ENCODE measurements at places on chromosomes 16 and 17.

DNA sequence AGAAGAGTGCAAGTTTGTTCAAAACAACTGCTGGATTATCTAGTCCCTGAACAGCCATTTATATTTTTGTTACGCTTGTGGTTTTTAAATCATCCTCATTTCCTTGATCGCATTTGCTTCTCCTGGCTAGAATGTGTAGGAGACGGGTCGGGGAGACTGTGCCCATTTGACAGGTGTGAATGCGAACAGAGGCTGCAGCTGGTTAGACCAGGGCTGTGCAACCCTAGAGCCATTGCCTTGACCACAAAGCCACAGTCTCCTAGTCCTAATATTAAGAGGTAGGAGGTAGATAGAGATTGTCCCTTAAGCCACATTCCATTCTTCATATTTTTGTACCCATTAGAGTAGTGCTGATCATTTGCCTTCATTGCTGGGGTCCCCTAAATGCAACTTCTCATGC is 639.1 kb downstream of the WWOX start:
- no peak for DNase-seq

GRCh38 chr17:51298508-51299371 is 38.4 kb downstream of the UTP18 start:
- no peak for DNase-seq

DNA sequence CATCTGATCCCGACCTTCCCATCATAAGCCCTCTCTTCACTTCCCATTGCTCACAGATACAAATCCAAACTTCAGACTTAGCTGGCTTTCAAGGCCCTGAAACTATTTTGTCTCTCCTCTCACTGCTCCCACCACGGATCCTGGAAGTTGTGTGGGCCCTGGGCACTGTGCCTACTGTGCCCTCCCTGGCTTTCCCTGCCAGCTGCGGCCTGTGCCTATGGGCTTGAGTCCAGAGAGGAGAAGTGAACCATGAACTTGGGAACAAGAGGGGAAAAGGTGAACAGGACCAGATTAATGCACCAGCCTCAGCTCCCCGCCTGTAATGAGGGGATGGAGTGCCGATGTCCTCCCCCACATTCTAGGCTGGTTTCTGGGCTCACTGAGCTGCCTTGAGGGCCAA is 18.9 kb upstream of the KCNJ12 start:
- DNase-seq, result no peak

- no peak for DNase-seq
These were observed 708 bp downstream of the DHX33 start for GRCh38 chr17:5468075-5468473.

GRCh38 chr17:14061666-14062560 is 7.4 kb upstream of the COX10 start:
- DNase-seq, result no peak

GRCh38 chr16:88721815-88722755 is 15.8 kb downstream of the CTU2 start:
- DNase-seq, result no peak

- no peak for DNase-seq
These were observed 543 bp downstream of the TMUB2 start for GRCh38 chr17:44187131-44187899.

GRCh38 chr17:4204710-4205173 is 59.0 kb downstream of the ANKFY1 start:
- DNase-seq, result no peak

DNA sequence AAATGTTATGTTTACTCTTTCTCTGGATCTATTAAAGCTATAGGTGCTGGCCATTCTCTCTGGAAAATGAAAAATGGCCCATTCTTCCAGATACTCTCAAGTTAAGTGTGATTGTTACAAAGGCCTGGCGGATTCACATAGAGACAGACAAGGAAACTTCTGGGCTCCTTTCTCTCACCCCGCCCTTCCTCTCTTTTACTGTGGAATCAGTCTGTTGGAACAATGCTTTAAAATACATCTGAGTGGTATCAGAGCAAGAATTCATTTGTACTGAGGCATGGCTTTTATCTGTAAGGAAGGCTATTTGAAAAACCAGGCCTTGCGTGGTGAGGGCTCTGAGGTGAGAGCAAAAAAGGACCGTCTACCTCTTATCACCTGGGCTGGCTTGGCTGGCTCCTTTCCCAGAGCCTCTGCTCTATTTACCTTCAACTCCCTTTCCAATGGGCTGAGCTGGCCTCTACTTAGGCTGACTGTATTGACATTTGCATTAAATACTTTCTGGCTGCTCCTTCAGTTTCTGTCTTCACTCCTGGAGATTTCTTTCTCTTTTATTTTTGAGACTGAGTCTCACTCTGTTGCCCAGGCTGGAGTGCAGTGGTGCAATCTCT is 274.0 kb downstream of the PHKB start:
- DNase-seq, result no peak

DNA sequence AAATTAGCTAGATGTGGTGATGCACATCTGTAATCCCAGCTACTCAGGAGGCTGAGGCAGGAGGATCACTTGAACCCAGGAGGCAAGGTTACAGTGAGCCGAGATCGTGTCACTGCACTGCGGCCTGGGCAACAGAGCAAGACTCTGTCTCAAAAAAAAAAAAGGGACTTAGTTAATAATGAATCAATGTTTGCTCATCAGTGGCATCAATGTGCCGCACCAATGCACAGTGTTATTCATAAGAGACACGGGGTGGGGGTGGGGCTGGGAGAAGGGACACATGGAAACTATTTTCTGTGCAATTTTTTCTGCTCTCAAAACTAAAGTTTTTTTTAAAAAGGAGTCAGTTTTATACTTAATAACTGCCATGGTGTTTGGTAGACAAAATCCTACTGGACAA is 6.8 kb upstream of the ATP2C2 start:
- no peak for DNase-seq

DNA sequence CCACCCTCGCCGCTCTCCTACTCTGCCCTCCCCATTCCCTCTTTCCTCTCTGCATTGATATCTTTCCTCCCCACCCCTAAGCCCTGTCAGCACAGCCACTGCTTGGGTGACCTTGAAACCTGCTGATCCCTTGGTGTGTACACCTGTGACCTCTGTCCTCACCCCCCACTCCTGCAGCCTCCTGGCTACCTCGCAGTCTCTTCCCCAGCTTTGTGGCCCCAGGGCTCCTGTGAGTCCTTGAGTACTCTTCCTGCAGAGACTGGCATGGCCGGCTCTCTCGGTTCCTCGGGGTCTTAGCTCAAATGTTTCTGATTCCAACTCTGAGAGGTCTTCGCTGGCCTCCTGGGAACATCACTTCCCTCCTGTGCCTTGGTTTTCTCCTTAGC is 31.7 kb downstream of the ADCY7 start:
- DNase-seq, result no peak

- no peak for DNase-seq
These were observed 93.5 kb downstream of the NXN start for GRCh38 chr17:885971-886571.

- DNase-seq, result no peak
These were observed 83.9 kb downstream of the SHISA6 start for GRCh38 chr17:11324846-11325420.

GRCh38 chr16:88103581-88104188 is 152.5 kb downstream of the BANP start:
- DNase-seq, result no peak

- no peak for DNase-seq
These were observed 2.4 kb upstream of the TBX21 start for GRCh38 chr17:47730681-47731080.

GRCh38 chr17:70292366-70292765 is 123.0 kb downstream of the KCNJ2 start:
- DNase-seq, result no peak

- DNase-seq, result no peak
These were observed 479 bp upstream of the ZNF207 start for GRCh38 chr17:32349503-32349853.

- DNase-seq, result no peak
These were observed 234.6 kb downstream of the CPPED1 start for GRCh38 chr16:12569061-12569460.

- no peak for DNase-seq
These were observed 188.8 kb downstream of the PRKCA start for GRCh38 chr17:66491213-66491612.

DNA sequence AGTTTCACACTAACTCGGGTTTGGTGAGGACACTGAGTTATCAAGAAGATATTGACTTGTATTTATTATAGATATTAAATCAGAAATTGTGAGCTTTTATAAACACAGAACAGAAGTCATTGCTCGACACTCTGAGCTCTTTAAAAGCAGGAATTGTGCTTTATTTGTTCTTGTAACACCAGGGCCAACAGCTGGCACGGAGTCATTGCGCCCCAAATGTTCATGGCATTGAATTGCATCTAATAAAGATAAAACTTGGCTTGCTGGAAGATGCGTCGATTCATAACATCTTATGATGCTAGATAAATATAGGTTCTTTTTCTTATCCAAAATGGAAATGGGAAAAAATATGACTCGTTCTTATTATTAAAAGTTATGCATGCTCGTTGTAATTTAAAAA is 11.8 kb upstream of the MLYCD start:
- no peak for DNase-seq

DNA sequence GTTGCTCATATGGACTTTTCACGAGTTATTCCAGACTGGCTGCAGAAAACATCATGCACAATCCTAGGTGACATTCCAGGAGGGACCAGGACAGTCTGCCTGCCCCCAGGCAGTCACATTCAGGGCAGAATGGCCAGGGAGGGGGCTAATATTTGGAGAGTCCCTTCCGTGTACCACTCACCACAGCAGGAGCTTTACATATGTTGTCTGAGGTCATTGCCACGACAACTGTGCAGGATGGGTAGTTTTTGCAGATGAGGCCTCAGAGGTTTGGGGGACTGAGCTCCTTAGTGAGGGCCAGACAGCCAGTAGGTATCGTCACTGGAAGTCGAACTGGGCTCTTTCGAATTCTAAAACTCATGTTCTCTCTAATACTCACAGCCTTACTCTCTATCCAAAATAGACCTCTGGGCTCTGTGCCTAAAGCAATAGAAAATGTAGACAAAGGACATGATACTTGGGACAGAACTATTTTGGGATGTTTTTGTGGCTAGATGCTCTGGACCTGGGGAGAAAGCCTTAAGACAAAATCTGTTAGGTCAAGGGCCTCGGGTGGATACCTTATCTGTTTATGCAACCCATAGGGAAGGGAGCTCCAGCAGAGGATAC is 338.5 kb downstream of the MAF start:
- DNase-seq, result no peak

- no peak for DNase-seq
These were observed 75.8 kb downstream of the TEX14 start for GRCh38 chr17:58615768-58616659.

GRCh38 chr16:4604401-4604800 is 10.3 kb downstream of the UBALD1 start:
- DNase-seq, result no peak

- no peak for DNase-seq
These were observed 45.5 kb upstream of the LRRC37A3 start for GRCh38 chr17:64964796-64965195.

GRCh38 chr17:64145375-64145750 is 15.4 kb upstream of the ERN1 start:
- no peak for DNase-seq

DNA sequence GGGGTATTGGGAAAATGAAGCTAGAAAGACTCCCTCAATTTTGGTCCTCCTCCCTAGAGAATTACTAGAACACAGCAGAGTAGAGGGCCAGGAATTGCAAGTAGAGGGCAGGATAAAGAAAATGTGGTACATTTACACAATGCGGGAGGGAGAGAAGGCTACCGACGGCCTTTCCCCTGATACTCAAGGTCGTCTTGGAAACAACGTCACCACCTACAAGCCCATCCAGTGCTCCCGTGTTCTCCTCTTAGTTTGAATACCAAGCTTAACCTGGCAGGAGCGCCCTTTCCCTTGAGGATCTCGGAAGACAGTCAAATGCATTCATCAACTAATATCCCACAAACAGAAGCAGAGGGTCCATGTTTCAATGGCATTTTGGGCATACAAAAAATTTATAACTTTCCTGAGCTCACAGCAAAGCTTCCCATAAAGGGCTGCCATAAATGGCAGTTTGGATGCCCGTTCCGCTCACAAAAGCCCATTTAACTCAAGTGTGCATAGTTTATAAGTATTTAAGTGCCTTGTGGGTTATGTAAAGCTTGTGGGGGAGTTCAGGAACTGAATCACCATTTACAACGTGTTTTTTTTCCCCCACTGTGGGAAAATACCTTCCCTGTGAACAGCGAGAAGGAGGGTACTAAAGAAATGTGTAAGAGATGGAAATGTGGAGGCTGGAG is 414.6 kb downstream of the SLC39A11 start:
- DNase-seq, result no peak

DNA sequence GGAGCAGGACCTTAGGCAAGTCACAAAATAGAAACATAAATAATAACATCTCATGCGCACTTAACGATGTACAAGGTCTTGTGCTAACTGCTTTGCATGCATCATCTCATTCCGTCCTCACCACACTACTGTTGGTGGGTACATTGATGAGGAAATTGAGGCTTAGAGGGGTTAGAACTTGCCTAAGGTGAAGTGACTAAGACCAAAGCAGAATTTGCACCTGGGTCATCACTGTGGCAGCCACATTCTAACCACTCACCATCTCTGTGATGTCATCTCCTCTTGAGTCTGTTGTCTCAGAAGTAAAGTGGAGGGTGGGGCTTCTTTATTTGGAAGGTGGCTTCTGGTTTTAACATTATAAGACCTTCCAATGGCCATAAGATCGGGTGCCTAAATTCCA is 20.4 kb upstream of the TRIM25 start:
- DNase-seq, result no peak

- DNase-seq, result peak; percentile 59
These were observed 9.6 kb downstream of the IL32 start for GRCh38 chr16:3074860-3075522.
